Ammon's horn (tissue), 1 donor: ENCODE measurements at places on chromosomes 6 and 20.

DNA sequence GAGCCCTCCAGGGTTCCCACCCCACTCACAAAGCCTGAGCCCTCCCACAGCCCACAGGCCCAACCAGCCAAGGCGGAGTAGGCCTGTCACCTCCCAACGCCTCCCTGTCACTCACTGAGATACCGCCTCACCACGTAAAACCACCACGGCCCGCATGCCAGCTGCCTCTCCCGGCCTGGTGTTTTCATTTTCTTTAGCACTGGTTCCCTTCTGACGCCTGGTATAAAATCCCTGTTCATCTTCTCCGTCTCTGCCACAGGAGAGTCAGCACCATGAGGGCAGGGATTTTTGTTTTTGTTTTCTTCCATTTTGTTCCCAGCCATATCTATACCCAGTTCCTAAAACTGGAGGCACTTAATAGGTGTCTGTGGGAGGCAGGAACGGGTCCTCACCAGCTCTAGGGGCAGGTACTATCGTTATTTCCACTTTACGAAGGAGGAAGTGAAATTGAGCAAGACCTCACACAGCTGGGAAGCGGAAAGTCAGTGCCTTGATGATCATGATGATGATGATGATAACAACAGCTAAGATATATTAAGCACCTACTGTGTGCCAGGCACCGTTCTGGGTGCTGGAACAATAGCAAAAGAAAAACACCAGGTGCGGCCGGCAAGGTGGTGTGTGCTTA, 58.6 kb downstream of the SNAI1 start:
- DNase-seq: no peak

GRCh38 chr6:35754452-35755277, 17.8 kb downstream of the ARMC12 start:
- DNase-seq: no peak

- DNase-seq: no peak
These were observed 122.3 kb downstream of the TBXT start for GRCh38 chr6:166045173-166045859.

- DNase-seq: no peak
These were observed at the start of gene BIRC7 for GRCh38 chr20:63235399-63235983. Gene BIRC7, plus strand, starts transcription at chr20:63235905. Its CDS starts 192 bp downstream, at chr20:63236097.

DNA sequence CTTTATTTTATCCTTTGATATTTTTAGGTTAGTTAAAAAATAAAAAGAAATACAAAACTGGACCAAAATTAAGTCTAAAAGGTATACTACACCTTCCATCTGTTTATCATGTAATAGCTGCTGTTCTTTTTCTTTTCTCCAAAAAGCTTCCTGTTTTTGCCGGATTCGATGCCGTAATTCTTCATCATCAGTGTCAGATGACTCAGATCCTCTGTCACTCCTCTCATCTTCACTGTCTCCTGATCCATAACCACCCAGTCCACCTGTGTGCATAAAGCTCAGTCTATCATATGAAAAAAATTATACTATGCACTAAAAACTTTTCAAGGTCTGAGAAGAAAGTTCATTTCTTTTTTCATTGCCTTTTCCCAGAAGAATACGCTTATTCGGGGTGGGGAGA, 8.5 kb upstream of the COQ3 start:
- no peak for DNase-seq

GRCh38 chr6:142318714-142319113, 16.9 kb downstream of the ADGRG6 start:
- DNase-seq: no peak
